ENCODE measurements at places on chromosomes 5 and 9.

DNA sequence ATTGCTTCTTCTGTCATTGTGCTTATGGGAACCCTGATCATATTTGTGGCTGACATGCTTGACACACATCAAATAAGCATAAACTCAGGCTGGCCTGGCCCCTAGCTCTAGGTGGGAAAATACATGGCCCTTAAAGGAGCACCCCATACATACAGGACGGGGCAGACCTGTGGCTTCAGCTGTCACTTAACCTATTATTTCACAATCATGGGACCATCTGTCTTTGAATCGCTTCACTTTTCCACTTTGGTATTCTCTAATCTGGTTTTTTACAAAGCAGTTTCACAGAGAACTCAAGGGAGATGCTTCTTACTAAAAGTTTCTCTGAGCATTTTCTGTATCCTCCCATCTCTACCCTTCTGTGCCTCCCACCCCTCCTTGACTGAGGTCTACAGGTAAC, 34.6 kb upstream of the LRRTM2 start:
- DNase-seq = no peak

GRCh38 chr9:105295986-105296385, 51.5 kb downstream of the SLC44A1 start:
- no peak for DNase-seq

DNA sequence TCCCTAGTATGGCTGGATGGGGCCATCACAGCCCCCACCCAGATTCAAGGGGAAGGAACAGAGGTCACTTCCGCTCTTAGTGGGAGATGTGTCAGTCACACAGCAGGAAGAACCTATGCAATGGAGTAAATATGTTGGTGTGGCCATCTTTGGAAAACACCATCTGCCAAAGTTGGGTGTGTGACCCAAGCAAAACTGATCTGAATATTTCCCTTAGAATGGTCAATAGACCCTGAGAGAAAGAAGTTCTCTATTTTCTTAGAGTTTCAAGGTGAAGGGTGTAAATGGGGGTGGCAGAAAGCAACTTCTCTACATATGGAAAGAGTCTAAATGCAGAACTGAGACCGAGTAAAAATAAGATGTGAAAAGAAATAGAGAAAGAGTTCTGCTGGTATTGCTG, 212.7 kb downstream of the ESM1 start:
- DNase-seq = no peak

DNA sequence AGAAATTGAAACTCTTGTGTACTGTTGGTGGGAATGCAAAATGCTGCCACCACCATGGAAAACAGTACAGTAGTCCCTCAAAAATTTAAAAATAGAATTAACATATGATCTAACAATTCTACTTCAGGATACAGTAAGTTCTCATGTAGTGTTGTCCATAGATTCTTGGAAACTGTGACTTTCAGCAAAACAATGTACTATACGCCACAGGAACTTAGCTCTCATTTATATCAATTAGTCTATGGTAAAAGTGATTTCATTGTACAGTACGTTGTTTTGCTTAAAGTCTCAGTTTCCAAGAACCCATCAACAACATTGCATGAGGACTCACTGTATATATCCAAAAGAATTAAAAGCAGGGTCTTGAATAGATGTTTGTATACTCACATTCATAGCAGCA, 233.5 kb upstream of the GAS1 start:
- DNase-seq = no peak

DNA sequence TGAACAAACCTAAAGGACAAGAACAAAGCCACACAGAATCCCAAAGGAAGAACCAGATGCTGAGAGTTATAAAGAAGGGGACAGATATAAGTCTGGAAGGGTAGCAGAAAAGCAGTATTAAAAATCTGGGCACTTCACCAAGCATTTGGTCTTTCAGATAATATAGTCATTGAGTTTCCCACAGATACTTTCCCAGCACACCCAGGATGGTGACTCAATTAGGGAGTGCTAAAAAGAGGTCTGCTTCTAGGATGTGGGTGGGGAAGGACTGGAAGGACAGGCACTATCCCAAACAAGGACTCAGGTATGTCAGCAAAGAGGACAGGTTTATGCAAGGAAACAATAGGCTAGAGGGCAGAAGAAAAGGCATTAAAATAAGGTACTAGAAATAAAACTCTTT, 59.3 kb downstream of the DIAPH1 start:
- DNase-seq = peak; percentile 37

GRCh38 chr9:98144076-98144475, 25.1 kb upstream of the TRIM14 start:
- no peak for DNase-seq

DNA sequence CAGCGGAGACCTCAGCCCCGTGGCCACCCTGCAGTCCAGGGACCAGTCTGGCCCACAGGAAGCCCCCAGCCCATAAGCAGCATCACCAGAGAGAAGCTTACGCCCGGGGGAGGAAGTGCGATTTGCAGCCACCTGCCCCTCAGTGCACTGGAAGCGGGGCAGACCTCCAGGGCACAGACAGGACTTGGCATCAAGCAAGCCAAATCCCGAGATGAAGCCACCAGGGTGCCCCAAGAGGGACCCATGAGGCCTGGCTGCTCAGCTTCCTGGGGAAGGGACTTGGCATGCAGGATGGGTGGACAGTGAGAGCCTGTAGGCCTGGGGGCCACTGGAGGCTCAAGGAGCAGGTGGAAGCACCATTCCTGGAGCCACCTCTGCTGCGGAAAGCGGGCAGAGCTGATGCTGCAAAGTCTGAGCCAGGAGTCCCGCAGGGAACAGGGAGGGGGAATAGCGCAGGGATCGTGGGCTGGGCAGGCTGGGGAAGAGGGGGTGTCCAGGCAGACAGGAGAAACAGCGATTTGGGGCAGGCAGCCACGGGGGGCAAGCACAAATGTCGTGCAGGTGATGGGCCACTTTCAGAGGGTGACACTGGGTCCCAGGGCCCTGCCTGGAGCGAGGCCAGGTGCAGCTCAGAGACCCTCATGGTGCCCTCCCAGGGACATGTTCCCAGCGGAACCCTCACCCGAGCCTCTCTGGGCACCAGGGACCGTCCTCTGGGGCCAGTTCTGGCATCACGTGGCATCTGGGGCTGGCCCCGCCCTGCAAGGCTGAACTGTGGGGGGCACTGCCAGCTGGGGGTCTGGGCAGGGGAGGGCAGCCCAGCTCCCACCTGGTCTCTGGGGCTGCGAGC, 3.2 kb downstream of the LRRC26 start:
- no peak for DNase-seq

- no peak for DNase-seq
Observed at GRCh38 chr5:164672931-164673694, 1167.7 kb downstream of the MAT2B start.

DNA sequence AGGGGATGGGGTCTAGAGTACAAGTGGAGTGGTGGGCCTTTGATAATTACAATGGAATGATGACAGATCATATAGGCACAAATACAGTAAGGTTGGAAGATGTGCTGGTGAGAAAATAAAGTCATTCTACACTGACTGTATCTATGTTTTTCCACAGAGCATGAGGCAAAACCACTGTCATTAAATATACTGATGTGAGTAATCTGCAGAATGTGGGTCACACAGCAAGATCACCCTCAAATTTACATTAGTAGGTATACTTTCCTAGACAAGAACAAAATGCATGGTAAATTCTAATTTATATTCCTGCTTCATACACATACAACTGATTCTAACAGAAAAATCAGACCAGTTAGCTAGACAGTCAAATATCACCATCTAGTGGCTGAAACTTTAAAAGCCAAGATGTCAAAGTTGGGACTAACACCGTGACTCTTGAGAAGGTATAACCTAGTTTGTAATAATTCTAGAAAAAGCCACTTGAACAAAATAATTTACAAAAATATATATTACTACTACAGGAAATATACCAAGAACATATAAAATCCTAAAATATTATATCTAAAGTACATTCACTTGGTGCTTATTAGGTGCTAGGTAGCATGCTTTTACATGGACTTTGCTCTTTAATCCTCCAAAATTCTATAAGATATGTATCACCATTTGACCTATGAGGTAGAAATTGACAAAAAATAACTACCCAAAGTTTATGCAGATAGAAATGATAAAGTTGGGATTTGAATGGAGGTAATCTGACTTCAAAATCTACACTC, 19.5 kb downstream of the TTC33 start:
- DNase-seq = peak; percentile 67

DNA sequence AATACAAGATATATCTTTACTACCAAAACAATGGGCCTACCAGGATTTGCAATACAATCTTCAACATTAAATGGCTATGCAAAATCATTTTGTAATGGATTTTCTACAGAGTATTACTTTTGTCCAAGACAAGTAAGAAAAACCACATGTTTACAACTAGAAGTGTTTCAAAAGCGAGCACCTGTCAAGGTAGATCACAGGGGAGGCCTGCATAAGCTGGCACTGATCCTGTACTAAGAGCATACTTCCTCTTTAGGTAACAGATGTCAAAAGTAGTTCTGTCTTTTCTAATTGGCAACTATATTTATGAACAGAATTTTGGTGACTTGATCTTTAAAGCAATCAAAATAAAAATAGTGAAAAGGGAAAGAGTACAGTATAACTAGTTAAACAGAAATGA, 249.0 kb downstream of the MLLT3 start:
- DNase-seq = no peak

DNA sequence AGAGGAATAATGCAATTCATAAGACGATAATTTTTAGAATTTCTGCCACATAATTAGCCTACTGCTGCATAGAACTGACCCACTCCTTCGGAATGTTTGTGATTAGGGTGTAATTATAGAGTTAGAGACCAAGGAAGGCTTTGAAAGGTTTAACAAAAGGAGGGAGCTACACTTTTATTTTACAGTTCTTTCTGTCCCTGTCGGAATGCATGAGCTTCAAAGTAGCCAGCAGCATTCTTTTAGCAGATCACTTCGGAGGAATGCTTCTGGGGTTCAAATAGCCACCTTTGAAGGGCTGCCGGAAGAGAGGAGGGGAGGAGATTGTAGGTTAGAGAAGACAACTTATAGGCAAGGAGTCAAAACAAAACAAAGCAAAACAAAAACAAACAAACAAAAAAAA, 168.1 kb downstream of the GRIA1 start:
- peak; percentile 41 for DNase-seq

GRCh38 chr5:132760049-132760420, 12.8 kb downstream of the CCNI2 start:
- no peak for DNase-seq

GRCh38 chr5:74638970-74639806, 1.3 kb downstream of the ENC1 start:
- DNase-seq = peak; percentile 65

- DNase-seq = no peak
Observed at GRCh38 chr5:76351577-76351976, 51.5 kb upstream of the IQGAP2 start.

DNA sequence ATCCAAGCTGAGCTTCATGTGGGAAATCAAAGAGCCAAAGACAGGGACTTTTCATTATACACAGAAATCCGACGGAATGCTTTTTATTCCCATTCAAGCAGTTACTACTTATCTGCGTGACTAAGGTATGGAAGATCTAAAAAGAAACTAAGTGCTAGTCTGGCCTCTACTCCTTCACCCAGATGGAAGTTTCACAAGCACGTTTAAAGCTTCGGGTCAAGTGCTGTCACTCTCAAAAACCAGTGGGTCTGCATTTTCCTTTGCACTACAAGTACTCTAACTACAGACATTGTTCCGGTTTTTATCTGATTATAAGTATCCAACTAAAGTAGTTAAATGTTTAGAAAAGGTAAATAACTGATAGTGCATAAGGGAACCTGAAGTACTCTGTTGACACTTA, 13.7 kb upstream of the MTAP start:
- DNase-seq = no peak
